ENCODE measurements at places on chromosomes 7 and 10. TPM values are rescaled to one million over a fixed set of nuclear protein-coding genes. Genes with fewer than 3 reads are reported as not detected.

DNA sequence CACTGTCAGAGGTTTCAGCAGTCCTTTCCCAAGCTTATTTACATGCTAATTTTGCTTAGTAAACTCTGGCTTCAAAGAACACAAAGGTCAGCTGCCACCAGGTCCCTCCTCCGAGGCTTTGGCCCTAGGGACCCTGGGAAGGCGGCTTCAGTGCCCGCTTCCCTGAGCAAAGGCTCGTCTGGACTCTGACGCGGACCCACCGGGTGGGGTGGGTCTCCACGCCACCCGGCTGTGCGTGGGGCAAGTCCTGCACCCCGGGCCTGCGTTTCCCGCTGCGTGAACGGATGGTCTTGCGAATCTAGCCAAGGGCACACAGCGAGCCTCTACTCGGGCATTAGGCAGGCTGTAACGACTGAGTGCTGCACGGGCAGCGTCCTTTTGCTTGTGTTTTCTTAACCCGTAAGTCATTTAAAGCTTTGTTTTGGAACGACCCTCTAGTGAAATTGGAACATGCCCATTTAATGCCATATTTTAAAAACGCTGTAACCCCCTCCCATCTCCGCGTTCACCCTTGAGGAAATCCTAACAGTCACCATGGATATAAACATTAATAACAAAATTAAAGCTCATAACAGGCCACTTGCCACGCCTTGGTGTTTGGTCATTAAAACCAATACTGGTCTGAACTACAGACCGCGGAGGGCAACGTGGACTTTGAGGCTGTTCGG, 828 bp downstream of the BNIP3 start:
- no peak for DNase-seq

DNA sequence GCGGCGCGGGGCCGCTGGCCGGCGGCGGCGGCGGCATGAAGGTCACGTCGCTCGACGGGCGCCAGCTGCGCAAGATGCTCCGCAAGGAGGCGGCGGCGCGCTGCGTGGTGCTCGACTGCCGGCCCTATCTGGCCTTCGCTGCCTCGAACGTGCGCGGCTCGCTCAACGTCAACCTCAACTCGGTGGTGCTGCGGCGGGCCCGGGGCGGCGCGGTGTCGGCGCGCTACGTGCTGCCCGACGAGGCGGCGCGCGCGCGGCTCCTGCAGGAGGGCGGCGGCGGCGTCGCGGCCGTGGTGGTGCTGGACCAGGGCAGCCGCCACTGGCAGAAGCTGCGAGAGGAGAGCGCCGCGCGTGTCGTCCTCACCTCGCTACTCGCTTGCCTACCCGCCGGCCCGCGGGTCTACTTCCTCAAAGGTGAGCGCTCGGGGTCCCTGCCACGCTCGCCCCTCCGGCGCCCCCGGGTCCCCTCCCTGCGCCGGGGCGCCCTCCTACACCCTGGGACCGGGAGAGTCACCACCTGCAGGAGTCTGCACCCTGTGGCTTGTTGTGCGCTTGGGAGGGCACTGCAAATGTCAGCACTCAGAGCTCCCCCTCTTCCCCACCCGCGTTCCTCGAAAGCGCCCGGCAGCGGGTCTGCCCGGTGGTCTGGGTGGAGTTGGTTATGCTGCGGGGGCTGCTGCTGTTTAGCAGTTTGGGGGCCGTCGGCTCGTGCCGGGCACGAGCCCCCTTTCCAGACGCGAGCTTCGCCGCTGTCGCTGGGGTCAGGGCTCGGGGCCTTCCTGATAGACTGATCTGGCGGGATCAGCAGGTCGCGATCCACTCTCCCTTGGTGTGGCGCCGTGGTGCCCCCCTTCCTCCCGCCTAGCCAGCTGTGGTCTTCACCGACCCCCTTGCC, 627 bp downstream of the DUSP5 start:
- peak; percentile 92 for DNase-seq

DNA sequence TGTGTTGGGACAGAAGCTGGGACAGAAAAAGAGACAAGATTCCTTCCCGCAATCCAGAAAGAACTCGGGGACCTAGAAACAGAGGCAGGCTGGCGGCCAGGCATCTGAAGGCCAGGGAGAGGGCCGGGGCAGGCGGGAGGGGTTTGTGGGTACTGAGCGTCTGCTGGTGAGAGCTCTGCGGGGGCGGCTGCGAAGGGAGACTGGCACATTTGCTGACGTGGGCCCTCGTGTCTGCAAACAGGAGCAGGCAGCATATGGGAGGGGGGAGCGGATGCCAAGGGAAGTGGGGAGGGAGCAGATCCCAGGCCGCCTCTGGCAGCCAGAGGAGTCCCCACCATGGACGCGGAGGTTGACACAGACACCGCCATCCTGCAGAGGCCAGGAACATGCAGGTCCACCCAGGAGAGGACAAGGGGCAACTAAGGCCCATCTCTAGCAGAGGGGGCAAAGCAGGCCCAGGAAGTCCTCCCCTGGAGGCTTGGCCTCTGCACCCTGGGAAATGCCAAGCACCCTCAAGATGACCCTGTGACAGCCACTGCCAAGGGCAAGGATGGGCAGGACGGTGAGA, 32.2 kb downstream of the KCNH2 start:
- peak; percentile 85 for DNase-seq

GRCh38 chr7:22868509-22868908, 45.9 kb upstream of the TOMM7 start:
- no peak for DNase-seq

DNA sequence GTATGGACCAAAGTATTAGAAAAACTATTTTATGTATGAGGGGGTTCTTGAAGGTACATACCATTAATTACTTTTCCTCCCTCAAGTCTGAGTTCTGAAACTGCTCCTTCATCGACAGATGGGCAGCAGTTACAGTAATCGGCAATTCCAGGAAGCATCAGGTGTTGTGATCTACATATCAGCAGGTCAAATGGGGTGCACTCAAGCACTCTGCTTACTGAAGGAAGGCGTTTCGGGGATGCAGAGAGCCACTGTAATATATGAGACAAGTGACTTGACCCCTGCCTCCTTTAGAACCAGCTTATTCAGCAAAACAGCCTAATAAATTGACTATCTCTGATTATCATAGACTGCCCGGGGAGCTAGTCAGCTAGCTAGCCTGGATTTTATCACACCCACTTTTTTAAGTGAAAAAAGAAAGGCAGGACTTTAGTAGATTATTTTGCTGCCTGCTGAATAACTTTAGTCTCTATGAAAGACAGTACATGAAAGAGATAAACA, 4.2 kb downstream of the SMNDC1 start:
- no peak for DNase-seq

DNA sequence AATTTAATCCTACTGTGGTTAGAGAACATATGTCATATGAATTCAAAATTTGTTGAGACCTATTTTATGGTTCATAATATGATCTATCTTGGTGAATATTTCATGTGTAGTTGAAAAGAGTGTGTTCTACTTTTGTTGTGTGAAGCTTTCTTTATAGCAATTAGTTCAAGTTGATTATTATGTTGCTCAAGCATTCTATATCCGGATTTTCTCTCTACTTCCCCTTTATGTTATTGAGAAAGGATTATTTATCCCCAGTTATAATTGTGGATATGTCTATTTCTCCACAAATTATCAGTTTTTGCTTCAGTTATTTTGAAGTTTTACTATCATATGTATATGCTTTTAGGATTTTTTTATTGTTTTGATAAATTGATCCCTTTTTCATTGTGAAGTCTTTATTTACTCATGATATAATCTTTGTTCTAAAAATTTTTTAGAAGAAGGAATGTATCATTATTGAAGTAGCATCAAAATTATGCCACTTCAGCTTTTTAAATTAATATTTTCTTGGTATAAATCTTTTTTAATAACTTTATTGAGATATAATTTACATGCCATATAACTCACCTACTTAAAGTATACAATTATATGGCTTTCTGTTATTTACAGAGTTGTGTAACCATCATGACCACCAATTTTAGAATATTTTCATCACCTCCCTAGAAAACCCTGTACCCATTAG, 12.0 kb upstream of the MEST start:
- DNase-seq, result no peak

DNA sequence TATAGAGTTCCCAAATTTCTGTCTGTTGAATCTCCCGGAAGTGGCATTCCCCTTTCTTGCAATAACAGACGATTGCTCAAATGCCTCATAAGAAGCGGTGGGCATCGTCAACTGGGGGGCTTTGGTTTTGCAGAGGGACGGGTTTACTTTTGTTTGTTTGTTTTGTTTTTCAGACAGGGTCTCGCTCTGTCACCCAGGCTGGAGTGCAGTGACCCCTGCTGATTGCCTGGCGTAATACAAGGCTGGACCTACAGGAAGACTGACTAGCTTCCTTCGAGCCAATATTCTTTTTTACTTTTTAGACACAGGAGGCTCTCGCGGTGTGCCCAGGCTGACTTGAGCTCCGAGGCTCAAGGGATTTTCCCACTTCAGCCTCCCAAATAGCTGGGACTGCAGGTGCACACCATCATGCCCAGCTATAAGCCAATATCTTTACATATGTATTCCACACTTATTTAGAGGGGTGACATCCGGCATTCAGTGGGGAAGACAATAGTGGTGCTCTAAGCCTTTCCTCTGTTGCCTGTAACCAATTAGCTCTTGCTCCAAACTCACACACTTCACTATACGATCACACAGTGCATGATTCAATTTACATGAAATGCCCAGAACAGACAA, 58.1 kb downstream of the FHIP2A start:
- DNase-seq, result no peak

DNA sequence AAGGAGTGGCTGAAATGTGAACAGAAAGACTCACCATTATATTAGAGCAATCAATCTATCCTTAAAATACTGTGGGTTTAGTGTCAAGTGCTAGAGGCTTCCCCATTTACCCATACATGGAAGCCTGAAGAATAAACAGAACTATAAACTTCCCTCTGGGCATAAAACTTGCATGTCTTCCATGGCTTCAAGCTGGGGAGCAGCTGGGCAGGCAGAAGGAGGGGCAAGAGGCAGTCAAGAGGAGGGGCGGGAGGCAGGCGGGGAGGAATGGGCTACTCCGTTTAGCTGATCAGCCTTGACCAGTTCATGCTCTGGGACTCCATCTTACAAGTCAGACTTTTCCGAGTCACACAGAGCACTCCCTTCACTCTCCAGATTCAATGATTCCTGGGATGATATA, 3.5 kb upstream of the PRSS1 start:
- no peak for DNase-seq

The GNAT3 gene
- total RNA-seq, result not detected

The ANK3 gene
- 3.8 TPM for total RNA-seq

The ECD gene
- total RNA-seq, result 22.0 TPM

The ZEB1 gene
- 89.1 TPM for total RNA-seq

The ENKUR gene
- not detected for total RNA-seq
